Urothelium cell line (cell line): ENCODE measurements at places on chromosomes 5 and 9.

- peak; percentile 76 for DNase-seq
These were observed 52.7 kb downstream of the RXRA start for GRCh38 chr9:134378901-134379338.

- no peak for DNase-seq
These were observed 31.5 kb upstream of the ZFAND5 start for GRCh38 chr9:72396247-72397091.

GRCh38 chr5:95274011-95274410 lies 10.9 kb downstream of the MCTP1 start:
- DNase-seq, result no peak

DNA sequence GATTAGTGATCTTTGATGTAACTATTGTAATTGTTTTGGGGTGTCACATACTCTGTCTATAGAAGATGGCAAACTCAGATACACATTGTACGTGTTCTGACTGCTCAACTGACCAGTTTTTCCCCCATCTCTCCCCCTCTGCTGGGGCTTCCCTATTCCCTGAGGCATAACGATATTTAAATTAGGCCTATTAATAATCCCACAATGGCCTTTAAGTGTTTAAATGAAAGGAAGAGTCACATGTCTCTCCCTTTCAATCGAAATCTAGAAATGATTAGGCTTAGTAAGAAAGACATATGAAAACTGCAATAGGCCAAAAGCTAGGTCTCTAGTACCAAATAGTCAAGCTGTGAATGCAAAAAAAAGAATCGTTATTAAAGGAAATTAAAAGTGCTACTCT lies 265.6 kb downstream of the TMEM232 start:
- DNase-seq, result no peak

DNA sequence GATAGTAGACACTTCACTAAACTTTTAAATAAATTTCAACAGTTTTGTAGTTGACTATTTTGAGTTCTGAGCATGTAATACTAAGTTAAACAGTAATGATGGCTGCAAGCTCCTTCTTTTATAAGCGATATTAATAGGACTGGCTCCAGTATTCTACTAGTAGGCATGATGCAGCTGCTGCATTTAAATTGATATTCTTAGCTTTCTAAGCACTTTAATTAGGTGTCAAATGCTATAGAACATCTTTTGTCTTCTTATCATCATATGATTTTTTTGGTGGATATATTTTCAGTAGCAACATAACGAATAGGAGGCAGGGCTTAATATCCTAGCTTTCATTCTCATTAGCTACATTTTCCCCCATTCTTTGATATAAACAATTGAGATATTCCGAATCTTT lies 141.1 kb downstream of the FBXO4 start:
- DNase-seq, result no peak

GRCh38 chr5:30759731-30760130 lies 433.8 kb upstream of the CDH6 start:
- no peak for DNase-seq

- no peak for DNase-seq
These were observed 525.8 kb upstream of the FTMT start for GRCh38 chr5:121325930-121326329.

DNA sequence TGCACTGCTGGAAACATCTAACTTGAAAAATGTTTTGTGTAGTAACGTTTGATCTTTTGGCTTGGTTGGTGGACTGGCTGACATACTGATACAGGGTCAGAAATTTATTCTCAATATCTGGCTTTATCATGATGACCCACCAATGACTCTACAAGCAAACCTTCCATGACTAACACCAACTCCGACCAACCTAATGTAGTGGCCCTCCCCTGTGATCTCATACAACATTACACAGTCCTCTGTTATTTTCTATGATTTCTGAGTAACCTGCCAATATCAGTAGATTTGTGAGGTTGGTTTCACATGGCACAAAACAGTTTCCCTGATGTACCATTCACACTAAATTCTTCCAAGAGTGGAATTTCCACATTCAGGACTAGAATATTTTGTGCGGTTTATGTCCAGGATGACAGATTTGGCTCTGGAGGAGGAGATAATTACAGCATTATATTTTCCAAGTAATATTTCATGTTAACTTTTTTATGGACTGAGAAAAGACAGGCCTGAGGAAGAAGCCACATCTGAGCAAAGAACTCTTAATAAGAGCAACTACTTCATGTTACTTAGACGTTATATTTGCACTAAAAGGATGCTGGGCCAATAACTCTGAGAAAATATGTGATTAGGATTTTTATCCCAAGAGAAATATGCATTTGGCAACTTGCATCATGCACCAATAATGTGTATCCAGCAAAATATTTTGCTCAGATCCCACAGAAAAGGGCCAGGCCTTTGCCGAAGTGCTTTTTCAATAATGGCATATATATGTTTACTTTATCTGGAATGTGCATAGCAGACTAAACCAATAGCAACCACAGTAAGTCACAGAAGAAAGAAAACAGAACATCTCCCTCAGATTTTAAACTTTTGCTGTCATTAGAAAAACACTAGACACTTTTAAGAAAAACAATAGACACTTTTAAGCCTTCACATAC lies 273.4 kb downstream of the KCNN2 start:
- DNase-seq, result no peak

GRCh38 chr9:129506892-129507291 lies 114.0 kb downstream of the C9orf50 start:
- DNase-seq, result no peak

DNA sequence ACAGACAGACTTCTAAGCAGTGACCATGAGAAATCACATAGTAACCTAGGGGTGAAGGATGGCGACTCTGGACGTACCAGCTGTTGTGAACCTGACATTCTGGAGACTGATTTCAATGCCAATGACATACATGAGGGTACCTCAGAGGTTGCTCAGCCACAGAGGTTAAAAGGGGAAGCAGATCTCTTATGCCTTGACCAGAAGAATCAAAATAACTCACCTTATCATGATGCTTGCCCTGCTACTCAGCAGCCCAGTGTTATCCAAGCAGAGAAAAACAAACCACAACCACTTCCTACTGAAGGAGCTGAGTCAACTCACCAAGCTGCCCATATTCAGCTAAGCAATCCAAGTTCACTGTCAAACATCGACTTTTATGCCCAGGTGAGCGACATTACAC lies 38.0 kb upstream of the CCDC152 start:
- peak; percentile 45 for DNase-seq

- no peak for DNase-seq
These were observed 63.8 kb downstream of the VAV2 start for GRCh38 chr9:133928248-133928764.

GRCh38 chr5:76808141-76808691 lies 10.6 kb upstream of the F2RL1 start:
- no peak for DNase-seq

GRCh38 chr5:67281874-67282273 lies 85.3 kb upstream of the CD180 start:
- no peak for DNase-seq

DNA sequence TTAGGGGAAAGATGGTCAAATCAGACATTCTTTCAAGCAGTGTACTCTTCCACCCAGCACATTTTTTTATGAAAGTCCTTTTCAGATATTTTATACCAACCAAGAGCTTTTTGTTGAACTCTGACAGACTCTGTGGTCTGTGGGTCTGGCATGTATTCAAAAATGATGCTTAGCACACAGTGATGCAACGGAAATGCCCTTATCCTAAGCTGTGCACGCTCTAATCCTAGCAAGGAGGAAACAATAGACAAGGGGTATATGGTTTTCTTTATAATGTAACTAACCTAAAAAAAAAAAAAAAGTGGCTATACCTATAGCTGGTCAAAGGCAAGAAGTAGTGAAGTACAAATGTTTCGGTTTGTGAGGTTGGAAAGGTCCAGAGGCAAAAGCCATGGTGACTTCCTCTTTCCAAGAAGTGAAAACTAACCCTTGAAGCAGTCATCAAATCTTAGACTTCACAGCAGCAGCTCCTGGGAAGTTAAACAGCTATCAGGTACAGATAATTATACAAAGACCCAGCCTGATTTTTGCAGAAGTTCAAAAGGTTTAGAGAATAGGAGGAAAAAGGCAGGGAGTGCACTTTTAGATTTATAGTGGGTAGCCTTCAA lies 82.5 kb downstream of the SEMA6A start:
- DNase-seq, result peak; percentile 77

GRCh38 chr9:37032713-37033112 lies 1.4 kb downstream of the PAX5 start:
- no peak for DNase-seq

GRCh38 chr5:112367400-112367799 lies 51.7 kb downstream of the EPB41L4A start:
- no peak for DNase-seq

DNA sequence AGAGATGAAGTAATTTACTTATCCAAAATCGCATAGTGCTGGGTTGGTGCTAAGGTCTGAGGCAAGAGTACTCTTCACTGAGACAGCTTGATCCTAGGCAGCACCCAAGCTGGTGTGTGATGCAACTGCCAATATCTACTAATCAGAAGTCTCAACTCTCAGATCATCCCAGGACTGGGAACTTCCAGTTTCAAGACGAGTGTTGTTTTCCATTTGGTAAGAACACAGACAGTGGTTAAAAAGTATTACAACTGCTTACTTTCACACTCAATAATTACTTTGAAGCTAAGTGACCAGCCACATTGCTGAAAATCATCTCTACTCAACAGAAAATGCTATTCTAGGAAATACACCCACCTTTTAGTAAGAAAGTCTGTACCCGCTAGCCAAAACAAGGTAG lies 45.3 kb downstream of the FBXW11 start:
- DNase-seq, result no peak

- no peak for DNase-seq
These were observed 27.2 kb downstream of the RUSC2 start for GRCh38 chr9:35517131-35517530.
